ENCODE measurements at places on chromosomes 16 and 17. TPM values are rescaled to one million over a fixed set of nuclear protein-coding genes. Genes with fewer than 3 reads are reported as not detected.

The SLFN14 gene
- total RNA-seq: not detected

The CCL4 gene
- total RNA-seq: not detected

The RAB11FIP4 gene
- 1.6 TPM for total RNA-seq

The CCDC154 gene
- total RNA-seq: 0.81 TPM

The MIEN1 gene
- 84.6 TPM for total RNA-seq
